ENCODE measurements at places on chromosomes 12 and 14.

- no peak overlapping the region for H3K4me3 ChIP-seq
- H3K27me3 ChIP-seq: no peaks in the 10 kb centered on the region
- H3K4me1 ChIP-seq: no peaks in the 10 kb centered on the region
- H3K36me3 ChIP-seq: no peaks in the 10 kb centered on the region
- no peak overlapping the region for H3K27ac ChIP-seq
- no peak for DNase-seq
Measured at GRCh38 chr12:678747-679712, 15.8 kb upstream of the NINJ2 start.

GRCh38 chr14:95261616-95262510 is 57.8 kb downstream of the CLMN start:
- H3K27ac ChIP-seq: no peak overlapping the region
- no peaks in the 10 kb centered on the region for H3K36me3 ChIP-seq
- no peaks in the 10 kb centered on the region for H3K27me3 ChIP-seq
- no peak for DNase-seq
- H3K4me1 ChIP-seq: peaks cover 11% of the 10 kb centered on the region

DNA sequence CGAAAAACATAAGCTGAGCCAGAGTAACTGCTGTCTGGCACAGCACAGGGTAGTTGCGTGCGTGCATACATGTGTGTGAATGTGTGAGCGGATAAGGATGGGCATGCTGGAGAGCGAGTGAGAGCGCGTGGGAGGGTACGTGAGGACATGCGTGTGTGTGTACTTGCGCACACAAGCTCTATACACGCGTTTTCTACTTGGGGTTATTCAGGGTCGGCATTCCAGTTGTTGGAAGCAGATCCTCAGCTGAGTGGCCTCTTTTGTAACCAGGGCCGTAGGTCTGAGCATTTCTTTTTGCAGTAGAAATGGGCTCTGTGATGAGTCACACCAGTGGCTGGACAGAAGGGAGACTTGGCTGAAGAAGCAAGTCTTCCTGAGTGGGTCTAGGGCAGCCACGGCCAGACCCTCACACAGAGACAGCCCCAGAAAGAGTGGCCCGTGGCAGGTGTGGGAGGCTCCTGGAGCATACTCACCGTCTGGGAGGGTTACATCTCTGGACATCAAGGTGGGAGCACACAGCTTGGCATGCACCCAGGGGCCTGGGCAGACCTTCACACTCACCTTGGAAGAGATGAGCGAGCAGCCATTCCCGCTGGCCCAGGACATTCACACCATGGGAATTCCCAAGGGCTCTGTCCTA is 78.0 kb downstream of the LRRC74A start:
- peaks cover 8% of the 10 kb centered on the region for H3K36me3 ChIP-seq
- H3K4me1 ChIP-seq: peaks cover 8% of the 10 kb centered on the region

GRCh38 chr12:51818086-51818485 is 30.4 kb downstream of the FIGNL2 start:
- no peak for DNase-seq
- no peaks in the 10 kb centered on the region for H3K36me3 ChIP-seq
- H3K4me1 ChIP-seq: peaks cover 30% of the 10 kb centered on the region
- H3K27ac ChIP-seq: no peak overlapping the region
- H3K27me3 ChIP-seq: peaks cover 71% of the 10 kb centered on the region

DNA sequence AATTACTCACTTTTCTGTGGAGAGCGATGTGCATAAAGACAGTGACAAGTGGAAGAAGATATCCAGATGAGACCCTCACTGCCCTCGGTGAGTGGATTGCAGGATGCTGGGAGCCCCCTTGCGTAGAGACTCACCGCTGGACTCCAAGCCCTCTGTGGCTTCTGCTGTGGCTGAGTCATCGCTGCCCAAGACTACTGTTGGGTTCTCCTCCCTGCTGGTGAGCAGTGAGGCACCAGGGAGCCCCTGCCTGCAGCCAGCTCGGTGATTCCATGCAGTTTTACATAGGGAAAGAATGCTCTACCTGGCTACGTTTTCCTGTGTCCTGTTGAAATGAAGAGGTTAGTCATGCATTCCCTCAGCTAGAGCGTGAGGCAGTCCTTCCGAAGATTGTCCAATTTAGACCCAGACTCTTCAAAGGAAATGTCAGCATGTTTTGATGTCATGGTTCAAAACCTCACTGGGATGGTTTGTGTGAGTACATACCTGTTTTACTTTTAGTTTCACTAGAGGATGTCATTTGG is 28.2 kb downstream of the TRAF3 start:
- no peak overlapping the region for H3K4me3 ChIP-seq
- peak overlapping the region; percentile 34 for H3K27ac ChIP-seq

- no peak overlapping the region for H3K4me3 ChIP-seq
- no peak for DNase-seq
- H3K27ac ChIP-seq: no peak overlapping the region
- H3K4me1 ChIP-seq: peaks cover 3% of the 10 kb centered on the region
- 0 out of 2 replicates have a peak, but pooled peaks cover 9% of the 10 kb centered on the region for H3K36me3 ChIP-seq
Measured at GRCh38 chr12:12803186-12803585, 10.0 kb upstream of the DDX47 start.

- no peaks in the 10 kb centered on the region for H3K27me3 ChIP-seq
- no peak overlapping the region for H3K4me3 ChIP-seq
- peaks cover 41% of the 10 kb centered on the region for H3K4me1 ChIP-seq
- H3K27ac ChIP-seq: peak overlapping the region; percentile 4
- peaks cover 10% of the 10 kb centered on the region for H3K36me3 ChIP-seq
Measured at GRCh38 chr12:90355711-90356355, 599.1 kb downstream of the CCER1 start.
